IPS-NIHi11 (cell line): ENCODE measurements at places on chromosomes 4 and X.

GRCh38 chr4:172134521-172134920 is 321.3 kb downstream of the GALNTL6 start:
- no peak for DNase-seq

DNA sequence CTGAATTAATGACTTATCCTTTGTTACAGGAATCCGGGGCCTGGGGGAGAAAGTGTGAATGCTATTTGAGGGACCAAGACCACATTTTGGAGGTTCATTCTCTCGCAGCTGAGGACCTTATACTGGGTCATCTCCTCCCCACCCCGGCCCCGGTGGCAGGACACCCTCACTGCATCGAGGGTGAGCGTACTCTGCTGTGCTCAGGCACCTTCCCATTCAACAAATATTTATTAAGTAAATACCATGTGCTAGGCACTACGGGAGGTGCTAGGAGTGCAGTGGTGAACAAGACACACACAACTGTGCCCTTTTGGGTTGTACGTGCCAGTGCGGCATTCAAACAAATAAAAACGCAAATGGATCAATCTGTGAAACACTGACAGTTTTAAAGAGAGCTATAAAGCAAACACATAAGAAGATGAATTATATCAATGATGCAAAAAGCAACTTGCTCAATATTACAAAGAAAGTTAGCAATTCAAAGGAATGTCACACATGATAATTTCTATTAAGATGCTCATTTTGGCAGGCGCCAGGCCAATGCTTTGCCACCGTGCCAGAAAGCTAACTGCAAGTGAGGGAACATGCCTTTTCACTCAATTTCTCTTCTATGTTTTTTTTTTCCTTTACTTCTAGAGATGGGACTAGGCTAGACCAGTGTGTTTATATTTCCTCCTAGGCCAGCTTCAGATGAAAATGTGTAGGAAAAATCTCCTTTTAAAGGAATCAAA is 24.6 kb downstream of the ADGRG2 start:
- peak; percentile 10 for DNase-seq

GRCh38 chrX:28922106-28922505 is 334.9 kb downstream of the IL1RAPL1 start:
- DNase-seq = no peak

DNA sequence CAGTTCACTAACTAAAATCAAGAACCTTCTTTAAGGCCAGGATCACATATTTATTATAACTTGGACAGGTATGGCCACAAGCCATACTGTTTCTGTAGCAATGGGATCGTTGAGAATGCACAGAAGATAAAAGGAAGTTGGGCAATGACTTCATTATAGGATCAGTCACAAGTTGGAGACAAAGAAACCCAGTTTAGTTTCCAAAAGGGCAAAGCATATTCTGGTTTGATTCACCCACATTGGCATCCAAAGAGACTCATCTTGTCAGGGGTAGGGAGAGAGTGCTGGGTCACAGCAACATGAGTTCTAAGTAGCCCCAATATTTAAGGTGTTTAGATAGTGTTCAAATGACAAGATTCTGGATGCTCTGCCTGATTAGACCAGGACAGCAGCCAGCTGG is 317.1 kb upstream of the GALNT7 start:
- DNase-seq = no peak

GRCh38 chr4:4729206-4729605 is 130.3 kb upstream of the MSX1 start:
- DNase-seq = no peak

- DNase-seq = no peak
Measured at GRCh38 chr4:184978211-184978610, 40.1 kb upstream of the HELT start.

GRCh38 chr4:15336410-15337167 is 91.2 kb upstream of the C1QTNF7 start:
- DNase-seq = peak; percentile 47

DNA sequence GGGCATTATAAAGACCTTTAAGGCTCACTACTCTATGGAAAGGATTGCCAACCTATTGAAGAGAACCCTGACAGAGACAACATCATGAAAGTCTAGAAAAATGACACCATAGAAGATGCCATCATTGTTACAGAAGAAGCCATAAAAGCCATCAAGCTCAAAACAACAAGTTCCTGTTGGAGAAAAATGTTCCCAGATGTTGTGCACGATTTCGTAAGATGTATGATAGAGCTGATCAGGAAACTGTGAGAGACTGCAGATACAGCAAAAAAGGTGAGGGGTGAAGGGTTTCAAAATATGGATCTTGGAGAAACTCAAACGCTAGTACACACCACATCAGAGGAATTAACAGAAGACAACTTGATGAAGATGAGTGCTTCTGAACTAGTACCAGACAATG is 53.3 kb downstream of the WDFY3 start:
- DNase-seq = no peak

DNA sequence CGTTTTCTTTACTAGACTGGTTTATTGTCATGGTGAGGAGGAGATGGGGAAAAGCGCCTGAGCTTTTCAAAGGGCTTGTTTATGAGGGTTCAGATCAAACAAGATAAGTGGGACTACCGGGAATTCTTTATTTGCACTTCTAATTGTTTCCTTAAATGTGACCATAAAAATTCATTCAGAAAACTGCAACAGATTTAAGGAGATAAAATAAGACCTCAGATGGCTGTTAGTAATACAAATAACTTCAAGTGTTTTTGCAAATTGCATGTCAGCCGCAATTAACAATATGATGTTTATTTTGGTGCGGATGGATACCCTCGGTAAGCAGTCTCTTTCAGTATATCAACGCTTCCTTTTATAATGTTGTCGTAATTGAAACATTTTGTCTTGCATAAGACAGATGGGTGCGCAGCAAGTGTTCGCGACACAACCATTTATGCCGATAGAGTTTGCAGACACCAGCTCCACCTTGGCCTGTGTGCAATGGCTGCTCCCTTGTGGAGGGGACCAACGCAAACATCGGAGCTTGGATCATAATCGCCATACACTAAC is 151.0 kb downstream of the C4orf33 start:
- no peak for DNase-seq

GRCh38 chr4:18479825-18480224 is 458.3 kb upstream of the LCORL start:
- DNase-seq = no peak

- DNase-seq = no peak
Measured at GRCh38 chr4:112156553-112156952, 11.3 kb downstream of the FAM241A start.

GRCh38 chr4:139774759-139775487 is 109.3 kb downstream of the MGST2 start:
- DNase-seq = no peak

DNA sequence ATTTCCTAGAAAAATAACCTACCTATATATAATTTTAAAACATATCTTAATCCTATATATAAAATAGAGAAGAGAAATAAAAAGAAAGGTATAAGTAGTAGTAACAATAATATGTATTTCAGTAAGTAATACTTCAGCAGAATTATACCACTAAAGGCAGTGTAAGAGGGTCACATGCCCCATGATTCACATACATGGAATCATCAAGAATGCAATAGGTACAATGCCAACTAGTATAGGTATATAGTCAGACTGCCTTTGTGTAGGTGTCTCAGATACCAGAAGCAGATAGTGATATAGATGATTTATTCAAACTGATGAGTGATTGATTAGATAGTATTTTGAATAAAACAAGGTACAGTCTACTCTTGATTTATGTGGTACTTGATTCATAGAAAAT is 9.4 kb downstream of the AIMP1 start:
- DNase-seq = no peak

DNA sequence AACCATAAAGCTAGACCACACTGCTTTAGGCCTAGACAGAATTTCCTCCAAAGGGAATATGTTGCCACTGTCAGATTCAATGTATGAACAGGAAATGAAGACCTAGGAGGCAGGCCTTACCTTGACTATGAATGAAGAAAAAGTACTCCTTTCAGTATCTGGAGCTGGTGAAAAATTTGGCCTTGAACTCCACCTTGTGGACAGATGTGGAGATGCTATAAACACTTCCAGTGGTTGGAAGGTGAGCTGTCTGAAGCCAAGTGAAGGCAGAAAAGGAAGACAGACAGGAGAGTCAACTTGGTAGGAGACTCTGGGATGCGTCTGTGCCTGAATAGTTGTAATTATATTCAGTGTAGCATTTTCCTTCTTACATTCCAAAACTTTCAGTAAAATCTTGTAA is 17.2 kb downstream of the SPIN3 start:
- peak; percentile 42 for DNase-seq

DNA sequence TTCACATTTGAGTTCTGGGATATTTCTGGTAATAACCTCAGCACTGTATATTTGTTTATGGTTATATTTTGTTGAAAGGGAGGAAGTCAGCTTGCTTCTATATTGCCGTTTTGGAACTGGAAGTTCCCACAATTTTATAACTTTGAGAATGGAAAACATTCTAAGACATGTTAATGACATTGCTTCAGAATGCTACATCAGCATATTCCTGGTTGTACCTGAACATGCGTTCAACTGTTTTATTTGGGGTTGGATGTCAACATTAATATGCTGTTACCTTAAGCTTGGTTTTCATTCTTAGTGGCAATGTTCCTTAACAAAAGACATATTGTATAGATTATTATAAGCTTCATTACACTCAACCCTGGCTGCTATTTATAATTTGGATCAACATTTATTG is 489.4 kb upstream of the MAGEB18 start:
- no peak for DNase-seq

GRCh38 chr4:85565761-85566480 is 91.0 kb downstream of the ARHGAP24 start:
- DNase-seq = no peak

DNA sequence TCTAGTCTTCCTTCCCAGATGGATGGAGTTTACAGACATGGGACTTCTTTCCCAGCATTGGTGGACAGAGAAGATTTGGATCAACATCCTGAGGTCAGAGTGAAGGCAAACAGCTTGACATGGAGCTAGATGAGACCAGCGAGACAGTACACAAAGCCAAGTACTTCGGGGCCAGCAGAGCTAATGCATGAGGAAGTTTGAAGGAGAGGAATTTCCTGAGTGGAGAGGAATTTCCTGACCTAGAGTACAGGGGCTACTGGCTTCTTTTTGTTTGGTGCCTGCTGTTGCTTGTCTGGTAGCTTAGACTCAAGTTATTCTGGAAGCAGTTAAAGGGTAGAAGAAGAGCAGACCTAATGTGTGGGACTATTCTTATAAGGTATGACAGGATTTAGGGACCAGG is 69.1 kb upstream of the EOLA2 start:
- no peak for DNase-seq

DNA sequence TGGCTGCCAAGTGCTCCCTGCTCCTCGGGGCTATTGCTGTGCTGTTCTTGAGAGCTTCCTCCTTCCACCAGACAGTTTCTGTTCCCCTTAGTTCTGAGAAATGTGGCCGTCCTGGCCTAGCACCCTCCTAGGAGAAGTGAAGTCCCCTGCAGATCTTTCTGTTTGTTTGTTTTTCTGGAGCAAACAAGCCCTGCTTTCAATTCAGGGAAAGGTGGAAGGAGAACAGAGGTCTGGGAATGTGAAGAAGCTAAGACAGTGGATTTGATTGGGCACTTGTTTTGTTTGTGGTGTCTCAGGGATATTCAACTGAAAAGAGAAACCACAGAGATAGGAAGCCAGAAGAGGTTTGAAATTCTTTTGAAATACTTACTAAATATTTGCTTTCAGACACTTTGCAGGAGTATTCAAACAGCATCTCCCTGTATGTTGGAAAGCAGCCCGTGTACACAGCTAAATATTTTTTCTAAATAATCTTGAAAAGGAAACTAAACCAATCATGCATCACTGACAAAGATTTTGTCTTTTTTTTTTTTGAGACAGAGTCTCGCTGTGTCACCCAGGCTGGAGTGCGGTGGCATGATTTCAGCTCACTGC is 36.5 kb upstream of the PPM1K start:
- DNase-seq = peak; percentile 13

DNA sequence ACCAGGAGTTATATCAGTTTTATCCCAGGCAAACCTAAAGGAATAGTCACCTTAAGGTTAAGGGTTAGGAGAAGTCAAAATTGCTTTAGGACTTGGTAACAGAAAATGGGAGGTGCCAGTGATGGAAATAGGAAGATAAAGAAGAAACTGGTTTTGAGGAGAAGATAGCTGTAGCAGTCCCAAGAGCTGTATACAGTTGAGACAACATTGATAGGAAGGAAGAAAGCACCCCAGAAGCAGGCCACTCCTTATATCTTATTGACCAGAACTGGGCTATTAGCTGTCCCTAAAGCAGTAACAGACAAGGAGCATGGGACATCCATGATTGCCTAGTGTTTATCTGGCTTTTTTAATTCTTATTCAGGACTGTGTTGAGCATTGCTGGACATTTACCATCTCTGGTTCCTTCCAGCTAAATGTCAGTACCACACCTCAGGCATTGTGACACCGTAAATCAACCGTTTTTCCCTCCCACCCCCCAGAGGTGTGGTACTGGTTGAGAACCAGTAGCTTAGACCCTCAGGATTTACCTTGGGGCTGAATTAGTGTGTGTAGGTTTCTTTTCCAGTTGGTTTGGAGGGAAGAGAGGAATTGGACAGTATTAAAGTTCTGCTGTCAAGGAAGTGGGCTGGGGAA is 2.0 kb upstream of the PGRMC2 start:
- no peak for DNase-seq

- DNase-seq = no peak
Measured at GRCh38 chr4:33107814-33108213, 2387.6 kb downstream of the PCDH7 start.

GRCh38 chr4:162497564-162498167 is 333.9 kb upstream of the FSTL5 start:
- DNase-seq = peak; percentile 36

DNA sequence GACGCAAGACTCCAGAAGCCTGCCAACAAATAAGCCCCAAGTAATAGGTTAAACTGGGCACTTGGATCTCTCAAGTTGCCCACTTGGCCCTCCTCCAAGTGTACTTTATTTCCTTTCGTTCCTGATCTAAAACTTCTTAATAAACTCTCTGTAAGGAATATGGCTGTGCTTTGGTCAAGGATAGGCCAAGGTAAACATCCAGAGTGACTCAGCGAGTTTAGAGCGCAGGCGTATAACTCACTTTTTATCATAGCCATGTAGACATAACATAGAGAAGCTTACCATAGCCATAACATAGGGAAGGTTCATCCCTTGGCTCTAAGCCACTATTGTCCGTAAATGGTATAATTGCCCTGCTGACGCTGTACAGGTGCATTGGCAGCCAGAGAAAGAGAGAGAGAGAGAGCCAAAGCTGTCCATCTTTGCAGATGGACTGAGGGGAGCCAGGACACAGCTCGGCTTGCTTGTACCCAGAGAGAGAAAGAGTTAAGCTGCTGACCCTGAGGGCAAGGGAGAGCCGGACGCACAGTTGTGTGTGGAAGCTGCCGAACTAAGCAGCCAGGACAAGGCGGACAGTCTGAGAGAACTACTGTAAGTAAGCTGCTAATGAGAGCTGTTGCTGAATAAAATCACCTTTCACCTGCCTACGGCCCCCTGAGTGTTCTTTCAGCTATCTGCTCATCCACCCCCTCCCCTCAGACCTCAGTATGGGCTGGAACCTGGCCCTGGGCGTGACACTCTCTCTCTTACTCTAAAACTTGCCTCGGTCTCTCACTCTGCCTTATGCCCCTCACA is 1.8 kb downstream of the TLR1 start:
- no peak for DNase-seq
